Bronchial epithelial cell (primary cell): ENCODE measurements at places on chromosomes 2 and 18. TPM values are rescaled to one million over a fixed set of nuclear protein-coding genes. Genes with fewer than 3 reads are reported as not detected.
A peak's percentile ranks its signal among the peaks of the same experiment; 100 is the strongest.

DNA sequence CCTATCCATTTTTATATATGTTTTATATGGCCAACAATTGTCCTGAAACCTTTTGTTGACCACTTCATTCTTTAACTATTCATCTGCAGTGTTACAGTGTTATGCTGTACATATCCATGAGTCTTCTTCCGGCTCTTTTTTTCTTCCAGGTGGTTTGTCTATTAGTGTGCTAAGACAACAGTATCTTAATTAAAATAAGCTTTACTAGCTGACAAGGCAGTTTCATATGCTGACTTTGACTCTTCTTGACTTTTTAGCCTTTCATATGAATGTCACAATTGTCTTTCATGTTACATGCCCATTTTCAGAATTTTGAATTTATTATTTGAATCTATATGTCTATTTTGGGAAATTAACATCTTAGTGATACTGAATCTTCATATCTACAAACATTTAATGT is 1249.0 kb downstream of the DPP10 start:
- no peak for DNase-seq

The ACTG2 gene
- not detected in 2 replicates for total RNA-seq

The AGAP1 gene
- total RNA-seq, result 17.9 and 22.4 TPM in 2 replicates

- no peak for DNase-seq
Observed at GRCh38 chr2:100568989-100569388, 6.2 kb downstream of the PDCL3 start.

DNA sequence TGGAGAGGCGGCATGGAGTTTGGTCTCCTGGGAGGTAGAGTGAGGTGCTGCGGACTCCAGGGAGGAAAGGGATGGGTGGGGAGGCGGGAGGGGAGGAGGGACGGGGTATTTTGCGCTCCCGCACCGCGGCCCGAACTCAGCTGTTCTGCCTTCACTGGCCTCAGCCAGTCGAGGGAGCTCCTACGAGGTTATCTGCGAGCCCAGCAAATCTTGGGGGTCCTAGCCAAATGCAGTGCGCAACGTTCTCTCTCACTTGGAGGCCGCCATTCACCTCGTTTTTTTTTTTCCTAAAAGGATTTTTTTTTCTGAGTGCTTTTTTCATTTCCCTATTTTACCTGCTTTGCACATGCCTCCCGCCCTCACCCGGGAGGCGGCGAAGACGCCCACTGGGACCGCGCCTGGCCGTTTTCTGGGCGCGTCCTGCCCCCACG is 877 bp upstream of the BCL2L11 start:
- no peak for DNase-seq

DNA sequence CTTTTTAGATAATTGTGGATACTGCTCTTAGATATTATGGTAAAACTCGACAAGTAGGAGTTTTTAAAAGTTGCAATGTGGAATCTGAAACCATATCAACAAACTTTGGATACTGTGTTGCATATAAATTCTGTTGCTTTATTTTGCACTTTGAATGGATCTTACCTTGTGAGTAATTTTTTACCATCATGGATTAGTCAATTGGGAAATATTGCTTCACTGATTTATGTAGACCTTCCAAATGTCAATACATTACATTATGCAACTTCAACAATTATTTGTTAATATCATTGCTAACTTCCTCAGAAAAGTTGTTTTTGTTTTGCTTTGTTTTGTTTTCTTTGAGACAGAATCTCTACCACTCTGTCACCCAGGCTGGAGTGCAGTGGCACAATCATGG is 102.0 kb upstream of the SLC38A11 start:
- DNase-seq, result no peak

GRCh38 chr2:238136820-238137537 is 1.5 kb upstream of the KLHL30 start:
- peak; percentile 76 for DNase-seq

- DNase-seq, result peak; percentile 48
Observed at GRCh38 chr2:219002395-219003266, 9.4 kb upstream of the CRYBA2 start.

- no peak for DNase-seq
Observed at GRCh38 chr18:78770823-78771139, 208.8 kb upstream of the SALL3 start.

- DNase-seq, result no peak
Observed at GRCh38 chr18:62101321-62101721, 85.5 kb downstream of the PIGN start.

The SLC9A2 gene
- under 0.01 and 0.13 TPM in 2 replicates for total RNA-seq
